ENCODE measurements at places on chromosomes 3 and 15.

- no peak for DNase-seq
Measured at GRCh38 chr3:49410846-49411534, 786 bp downstream of the RHOA start.

GRCh38 chr3:15612001-15612400, 10.5 kb downstream of the BTD start:
- DNase-seq = no peak

DNA sequence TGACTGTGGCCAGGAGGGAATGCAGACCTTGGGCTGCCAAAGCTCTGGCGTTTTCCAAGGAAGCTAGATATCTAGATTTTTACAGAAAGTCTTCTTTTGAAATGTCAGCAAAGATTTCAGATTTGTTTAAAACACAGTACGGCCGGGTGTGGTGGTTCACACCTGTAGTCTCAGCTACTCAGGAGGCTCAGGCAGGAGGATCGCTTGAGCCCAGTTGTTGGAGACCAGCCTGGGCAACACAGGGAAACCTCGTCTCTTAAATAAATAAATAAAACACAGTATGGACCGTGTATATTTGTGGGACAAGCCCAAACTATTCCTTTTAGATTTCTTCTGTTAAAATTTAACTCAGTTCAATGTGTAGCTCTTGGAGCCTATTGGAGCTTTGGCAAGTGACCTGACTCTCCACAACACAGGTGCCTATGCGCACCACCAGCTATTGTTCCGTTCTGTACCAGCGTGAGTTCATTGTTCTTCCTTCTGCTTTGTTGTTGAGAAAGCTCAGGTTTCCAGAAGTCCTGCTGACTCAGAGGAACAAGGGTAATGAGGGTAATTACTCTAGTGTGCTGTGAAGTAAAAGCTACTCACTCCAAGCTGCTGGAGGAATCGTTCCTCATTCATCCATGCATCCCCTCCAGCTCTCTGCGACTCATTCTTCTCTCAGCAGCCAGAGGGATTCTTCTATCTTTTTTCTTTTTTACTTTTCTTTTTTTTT, 73.1 kb upstream of the SLC6A6 start:
- DNase-seq = peak; percentile 67

GRCh38 chr15:41554343-41554742, 4.7 kb upstream of the TYRO3 start:
- no peak for DNase-seq

- no peak for DNase-seq
Measured at GRCh38 chr15:68366314-68366713, 65.6 kb downstream of the ITGA11 start.

DNA sequence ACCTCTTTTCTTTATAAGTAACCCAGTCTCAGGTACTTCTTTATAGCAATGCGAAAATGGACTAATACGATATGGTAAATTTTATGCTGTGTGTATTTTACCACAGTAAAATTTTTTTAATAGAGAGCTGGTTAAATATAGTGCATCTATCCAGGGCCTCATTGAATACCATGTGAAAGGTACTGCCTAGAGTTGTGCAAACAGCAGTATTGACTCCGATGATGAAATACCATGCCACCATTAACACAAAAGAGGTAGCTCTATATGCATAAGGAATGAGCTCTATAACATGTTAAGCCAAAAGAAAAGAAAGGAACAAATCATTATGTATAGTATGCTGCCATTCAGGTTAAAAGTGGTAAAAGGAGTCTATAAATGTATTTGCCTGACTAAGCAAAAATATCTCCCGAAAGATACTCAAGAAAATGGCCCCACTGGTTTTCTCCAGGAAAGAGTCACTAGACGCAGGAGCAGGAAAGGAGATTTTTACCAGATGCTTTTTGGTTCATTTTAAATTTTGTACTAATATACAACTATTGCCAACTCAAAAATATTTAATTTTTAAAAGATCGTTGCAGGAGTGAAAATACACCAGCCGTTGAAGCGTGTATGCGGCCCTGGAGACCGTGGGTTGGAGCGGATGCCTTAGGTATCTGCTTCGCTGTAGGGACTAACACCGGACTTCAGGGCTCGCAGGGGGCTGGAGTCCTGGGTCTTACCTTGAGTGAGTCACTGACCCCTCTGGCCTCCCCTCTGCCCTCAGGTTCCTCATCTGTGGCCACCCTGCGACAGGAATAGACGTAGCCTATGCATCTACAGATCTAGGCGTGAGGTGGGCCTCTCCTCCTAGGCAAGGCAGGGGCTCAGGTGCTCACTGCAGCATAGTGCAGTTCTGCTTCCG, 120.1 kb downstream of the CHSY1 start:
- no peak for DNase-seq

GRCh38 chr3:126159476-126159875, 20.9 kb downstream of the ALDH1L1 start:
- DNase-seq = no peak

GRCh38 chr3:182041668-182042291, 330.1 kb downstream of the SOX2 start:
- DNase-seq = no peak

GRCh38 chr3:16869261-16870005, 15.3 kb upstream of the PLCL2 start:
- peak; percentile 11 for DNase-seq

GRCh38 chr15:70164156-70164900, 66.6 kb upstream of the TLE3 start:
- DNase-seq = no peak

DNA sequence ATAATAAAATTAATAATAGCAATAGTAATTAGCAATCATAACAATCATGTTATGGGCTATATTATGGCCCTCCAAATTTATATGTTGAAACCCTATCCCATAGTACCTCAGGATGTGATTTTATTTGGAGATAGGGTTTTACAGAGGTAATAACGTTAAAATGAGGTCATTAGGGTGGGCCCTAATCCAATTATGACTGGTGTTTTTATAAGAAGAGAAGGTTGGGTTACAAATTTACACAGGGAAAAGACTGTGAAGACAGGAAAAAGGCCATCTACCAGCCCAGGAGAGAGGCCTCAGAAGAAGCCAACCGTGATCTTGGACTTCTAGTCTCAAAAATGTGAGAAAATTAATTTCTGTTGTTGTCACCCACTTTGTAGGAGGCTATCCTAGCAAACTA, 353.1 kb downstream of the CHL1 start:
- DNase-seq = no peak

GRCh38 chr3:53163444-53164387, 2.7 kb downstream of the PRKCD start:
- DNase-seq = no peak

GRCh38 chr15:73515527-73515926, 72.6 kb downstream of the REC114 start:
- no peak for DNase-seq

DNA sequence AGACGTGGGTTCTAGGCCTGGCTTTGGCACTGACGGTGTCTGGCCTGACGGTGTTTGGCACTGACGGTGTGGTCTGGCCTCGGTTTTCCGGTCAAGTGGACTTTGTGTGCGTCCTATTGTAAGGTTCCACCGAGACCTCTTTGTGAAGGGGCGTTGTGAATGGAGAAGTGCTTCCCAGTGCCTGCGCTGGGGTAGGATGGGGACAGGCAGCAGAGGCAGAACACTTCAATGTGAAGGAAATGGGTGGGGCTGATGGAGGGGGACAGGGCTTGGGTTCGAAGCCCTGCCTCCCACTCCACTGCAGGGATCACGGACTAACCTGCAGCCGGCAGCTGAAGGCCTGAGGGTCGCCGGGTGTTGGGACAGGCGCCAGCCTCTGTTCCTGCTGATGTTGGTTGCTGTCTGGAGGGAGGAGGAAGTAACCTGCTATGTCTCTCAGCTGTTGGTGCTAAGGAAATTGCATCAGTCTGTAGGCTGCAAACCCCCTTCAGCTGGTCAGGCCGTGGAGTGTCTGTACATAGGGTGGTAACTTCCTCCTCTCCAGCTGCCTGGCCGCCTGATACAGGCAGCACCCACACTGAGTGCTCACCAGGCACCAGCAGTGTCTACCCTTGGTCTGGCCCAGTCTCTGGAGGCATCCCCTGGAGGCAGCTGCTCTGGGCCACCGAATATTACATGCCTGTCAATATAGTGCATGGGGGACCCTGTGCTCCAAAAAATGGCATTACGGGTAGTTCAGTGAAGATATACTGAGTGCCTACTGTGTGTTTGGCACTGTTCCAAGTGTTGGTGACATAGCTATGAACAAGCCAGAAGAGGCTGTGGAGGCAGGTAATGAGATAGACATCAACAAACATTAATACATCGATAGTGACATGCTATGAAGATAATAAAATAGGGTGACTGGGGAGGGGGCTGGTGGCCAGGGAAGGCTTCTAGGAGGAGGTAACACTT, 1.1 kb downstream of the TM6SF1 start:
- DNase-seq = no peak

DNA sequence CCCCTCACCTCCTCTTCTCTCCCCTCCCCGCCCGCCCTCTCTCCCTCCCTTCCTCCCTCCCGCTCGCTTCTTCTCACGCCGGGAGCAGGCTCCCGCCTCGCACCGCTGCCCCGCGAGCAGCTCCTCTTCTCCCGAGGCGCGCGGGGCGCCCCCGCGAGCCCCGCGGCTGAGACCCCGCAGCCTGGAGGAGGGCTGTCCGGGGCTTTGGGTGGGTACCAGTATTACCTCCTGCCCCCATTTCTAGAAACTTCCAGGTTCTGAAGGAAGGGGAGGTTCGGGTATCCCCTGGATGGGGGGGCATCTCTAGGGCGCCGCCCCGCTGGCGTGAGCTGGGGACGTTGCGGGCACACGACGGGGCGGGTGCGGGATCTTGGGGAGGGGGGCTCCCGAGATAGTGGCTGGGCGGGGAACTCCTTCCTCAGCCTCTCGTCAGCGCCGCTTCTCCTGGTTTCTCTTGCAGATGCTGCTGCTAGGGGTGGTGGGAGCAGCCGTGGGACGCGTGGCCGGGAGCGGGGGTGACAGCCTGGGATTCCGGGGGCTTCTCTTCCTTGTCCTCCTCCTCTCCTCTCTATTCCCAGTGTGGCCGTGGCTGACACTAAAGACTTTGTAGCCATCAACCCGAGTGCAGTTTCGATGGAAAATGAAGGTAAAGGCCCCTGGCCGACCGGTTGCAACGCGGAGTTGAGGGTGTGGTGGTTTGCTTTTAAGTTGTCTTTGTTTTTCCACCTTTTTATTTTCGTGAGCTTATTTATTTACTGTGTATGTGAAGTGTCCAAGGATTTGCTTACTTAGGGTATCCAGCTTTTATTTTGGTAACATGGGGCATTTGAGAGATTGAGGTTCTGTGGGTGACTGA, 474 bp downstream of the ATP2C1 start:
- DNase-seq = no peak

DNA sequence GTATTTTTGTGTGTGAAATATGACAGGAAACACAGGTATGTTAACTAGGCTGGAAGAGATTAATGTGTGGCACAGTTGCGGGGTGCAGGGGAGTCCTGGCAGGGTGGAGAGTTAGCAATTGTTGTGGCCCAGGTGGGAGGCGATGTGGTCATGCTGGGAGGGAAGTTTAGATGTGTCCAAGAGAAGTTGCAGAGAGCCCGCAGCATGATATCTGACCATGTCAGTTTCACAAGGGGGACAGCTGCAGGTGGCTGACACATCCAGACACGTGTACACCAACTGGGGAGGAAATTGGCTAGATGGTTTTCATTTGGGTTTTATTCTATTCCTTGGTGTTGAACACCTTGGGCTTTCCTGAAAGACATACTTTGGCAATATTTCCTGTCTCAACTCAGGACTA, 172.8 kb upstream of the RGMA start:
- DNase-seq = no peak

DNA sequence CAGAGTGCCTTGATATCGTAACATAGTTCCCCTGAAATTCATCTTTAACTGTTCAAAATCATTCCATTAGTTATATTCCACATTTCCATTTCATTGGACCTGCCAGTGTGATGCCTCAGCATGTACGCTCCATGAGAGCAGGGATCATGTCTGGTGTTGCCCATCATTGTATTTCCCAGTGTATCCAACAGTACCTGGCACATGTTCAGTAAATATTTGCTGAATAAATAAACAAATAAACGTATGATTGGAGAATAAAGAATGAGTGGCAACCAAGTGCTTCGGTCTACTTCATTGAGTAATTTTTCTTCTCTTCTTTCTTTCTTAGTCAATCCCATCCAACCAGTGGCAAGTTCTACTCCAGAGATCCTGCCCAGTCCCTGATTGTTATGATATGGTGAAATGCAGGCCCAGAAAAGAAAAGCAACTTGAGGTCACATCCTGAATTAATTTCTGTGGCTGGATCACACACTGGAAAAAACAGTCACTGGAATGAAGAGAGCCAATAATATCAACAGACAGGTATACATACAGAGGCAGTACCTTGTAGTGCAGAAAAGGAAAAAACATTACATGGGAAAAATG, 101.2 kb downstream of the PLCH1 start:
- DNase-seq = peak; percentile 12

GRCh38 chr3:107411056-107411455, 33.8 kb downstream of the CCDC54 start:
- DNase-seq = no peak
